ENCODE measurements at places on chromosomes 7 and 10.

DNA sequence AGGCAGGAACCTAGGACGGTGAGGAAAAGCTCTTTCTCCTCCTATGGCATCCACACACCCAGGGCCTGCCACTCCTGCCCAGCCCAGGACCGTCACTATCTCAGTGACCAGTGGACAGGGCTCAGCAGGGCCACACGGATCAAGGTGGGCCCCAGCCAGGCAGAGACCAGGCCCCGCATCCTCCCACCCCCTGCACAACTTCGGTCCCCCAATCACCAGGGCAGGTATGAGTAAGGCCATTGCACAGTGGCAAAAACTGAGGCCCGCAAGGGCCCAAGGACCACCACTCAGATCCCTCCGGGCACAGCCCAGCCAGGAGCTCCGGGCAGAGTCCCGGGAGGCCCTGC lies 30.3 kb downstream of the OAT start:
- no peak for DNase-seq

- DNase-seq: no peak
Measured at GRCh38 chr10:131676046-131676799, 224.6 kb upstream of the PPP2R2D start.

DNA sequence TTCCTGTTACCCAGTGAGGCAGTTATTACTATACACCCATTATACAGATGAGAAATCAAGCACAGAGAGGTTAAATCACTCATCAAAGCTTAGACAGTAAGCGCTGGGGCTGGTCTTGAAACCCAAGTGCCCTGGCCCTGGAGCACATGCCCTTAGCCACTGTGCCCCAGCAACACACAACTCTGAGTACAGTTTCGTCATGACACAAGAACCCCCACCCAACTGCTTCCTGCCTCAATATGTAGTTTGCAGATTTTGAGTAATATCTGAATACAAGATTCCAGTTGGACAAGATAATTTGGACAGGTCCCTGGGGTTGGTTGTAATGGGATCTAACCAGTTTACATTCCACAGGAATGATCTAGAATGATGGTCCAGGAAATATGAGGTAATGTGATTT lies 62.8 kb downstream of the SH3PXD2A start:
- no peak for DNase-seq

GRCh38 chr7:45863715-45864114 lies 9.2 kb downstream of the CCDC201 start:
- DNase-seq: no peak

GRCh38 chr10:91557651-91558111 lies 75.2 kb downstream of the PPP1R3C start:
- DNase-seq: no peak

- DNase-seq: no peak
Measured at GRCh38 chr7:109836016-109836415, 1254.9 kb upstream of the LRRN3 start.

DNA sequence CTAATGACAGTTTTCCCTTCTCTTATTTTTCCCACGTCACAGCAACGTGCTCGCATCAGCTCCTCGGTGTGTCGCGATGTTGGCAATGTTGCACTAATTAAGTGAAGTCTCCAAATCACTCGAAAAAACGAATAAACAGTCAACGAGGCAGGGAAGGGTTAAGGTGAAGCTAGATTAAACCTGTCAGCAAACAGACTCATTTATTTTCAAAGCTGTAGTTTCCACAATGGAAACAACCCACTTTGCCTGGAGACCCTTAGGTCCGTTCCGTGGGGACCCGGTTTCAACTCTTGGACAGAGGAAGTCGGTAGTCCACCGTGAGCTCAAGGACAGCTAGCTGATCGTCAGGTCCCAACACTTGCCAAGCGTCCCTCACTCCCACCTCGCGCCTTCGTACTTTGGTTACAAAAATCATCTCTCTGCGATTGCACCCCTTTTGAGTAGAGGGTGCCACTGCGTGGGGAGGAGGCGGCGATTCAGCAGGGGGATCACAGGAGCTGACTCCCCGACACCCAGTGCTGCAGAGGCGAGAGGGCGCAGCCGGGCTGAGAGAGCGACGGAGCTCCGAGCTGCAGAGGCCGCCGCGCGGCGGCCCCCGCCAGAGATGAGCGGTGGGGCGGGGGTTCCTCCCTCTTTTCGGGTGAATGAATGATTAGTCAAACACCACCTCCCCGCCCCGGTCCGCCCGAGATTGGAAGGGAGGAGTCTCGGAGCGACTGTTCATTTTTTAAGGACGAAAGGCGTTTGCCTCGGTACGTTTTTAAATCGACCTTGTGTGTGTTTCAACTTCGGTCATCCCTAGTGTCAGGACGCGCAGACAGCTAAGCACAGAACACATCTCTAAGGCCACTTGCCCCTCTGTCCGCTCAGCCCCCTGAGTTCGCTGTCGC lies 1.3 kb upstream of the BMPER start:
- peak; percentile 35 for DNase-seq

DNA sequence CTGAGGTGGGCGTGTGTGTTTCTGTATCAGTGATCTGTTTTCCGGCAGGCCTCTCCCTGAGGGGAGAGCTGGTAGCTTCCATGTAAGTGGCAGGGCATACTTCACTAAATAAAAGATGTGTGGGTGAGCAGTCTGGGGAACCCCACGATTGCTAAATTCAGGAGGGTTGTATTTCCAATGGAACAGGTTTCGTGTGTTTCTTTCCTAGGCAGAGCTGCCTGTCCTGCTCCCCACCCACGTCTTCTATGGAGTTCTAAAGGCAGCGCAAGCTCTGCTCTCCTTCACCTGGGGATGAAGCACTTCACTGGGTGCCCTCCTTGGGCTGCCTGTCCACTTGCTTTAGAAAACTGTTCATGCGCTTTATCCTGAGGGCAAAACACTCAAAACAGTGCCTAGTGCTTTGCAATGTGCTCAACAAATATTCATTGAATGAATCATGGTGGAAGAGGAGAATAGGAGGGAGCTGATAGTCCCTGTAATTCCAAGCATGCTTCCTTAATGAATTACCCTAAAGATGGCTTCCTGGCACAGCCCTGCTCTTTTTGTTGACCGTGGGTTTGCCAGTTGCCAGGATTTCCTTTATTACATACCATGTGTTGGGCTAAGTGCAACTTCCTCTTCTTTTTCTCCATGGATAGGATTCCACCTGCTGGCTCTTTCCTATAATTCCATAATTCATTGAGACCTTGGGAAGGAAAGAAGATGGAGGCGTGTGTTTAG lies 50.6 kb upstream of the SRPK2 start:
- DNase-seq: peak; percentile 9

GRCh38 chr7:131250331-131250730 lies 77.3 kb upstream of the MKLN1 start:
- no peak for DNase-seq

- DNase-seq: no peak
Measured at GRCh38 chr10:127610816-127611215, 61.7 kb downstream of the NPS start.

DNA sequence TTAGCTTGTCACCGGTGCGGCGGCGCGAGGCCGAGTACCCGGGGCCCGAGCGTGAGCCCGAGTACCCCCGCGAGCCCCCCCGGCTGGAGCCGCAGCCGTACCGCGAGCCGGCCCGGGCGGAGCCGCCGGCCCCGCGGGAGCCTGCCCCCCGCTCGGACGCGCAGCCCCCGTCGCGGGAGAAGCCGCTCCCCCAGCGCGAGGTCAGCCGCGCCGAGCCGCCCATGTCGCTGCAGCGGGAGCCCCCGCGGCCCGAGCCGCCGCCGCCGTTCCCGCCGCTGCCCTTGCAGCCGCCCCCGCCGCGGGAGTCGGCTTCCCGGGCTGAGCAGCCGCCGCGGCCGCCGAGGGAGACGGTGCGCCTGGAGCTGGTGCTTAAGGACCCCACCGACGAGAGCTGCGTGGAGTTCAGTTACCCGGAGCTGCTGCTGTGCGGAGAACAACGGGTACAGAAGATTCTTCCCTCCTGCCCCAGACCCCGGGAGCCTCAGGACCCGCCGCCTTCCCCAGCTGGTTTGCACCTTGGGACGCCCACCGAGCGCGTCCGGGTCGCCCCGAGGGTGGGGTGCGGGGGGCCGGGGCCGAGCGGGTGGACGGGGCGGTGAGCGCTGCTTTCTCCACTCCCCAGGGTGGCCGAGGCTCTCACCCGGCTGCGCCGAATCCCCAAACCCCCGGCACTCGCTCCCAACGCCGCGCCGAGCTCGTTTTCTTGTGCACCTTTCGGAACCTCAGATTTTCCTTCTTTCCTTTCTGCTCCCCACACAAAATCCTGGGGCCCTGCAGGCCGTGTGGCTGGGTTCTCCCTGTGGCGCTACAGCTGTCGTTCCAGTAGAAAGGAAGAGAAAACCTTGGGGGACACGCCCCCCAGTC lies 708 bp downstream of the UBN2 start:
- DNase-seq: peak; percentile 3

DNA sequence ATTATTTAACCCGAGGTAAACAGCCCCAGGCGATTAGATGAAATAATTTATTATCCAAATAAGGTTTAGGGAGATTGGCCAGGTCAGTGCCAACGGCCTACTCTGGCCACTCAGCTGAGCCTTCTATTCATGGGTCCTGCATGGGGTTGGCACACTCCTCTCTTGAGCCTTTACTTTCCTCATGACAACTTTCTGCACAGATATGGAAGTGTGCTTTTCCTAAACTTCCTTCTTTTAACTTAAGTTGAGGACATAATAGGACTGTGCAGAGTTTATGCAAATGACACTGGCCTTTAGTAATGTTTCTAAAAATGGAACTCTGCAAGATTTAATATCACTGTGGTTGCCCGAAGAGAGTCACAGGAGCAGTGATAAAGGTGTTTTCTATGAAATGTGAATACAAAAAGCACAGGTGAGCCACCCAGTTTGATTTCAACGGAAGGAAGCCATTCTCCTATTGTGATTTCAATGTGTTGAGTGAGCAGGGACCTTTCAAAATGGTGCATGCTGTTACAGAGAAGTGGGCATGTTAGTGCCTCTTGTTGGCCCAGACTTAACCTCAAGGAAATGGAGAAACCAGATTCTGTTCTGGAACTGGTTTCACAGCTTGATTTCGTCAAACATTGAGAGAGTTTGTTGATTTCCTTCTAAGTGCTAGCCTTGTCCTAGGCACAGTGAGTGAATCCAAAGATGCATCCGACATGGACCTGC lies 55.7 kb downstream of the LYZL2 start:
- DNase-seq: no peak

- DNase-seq: no peak
Measured at GRCh38 chr7:146375170-146375569, 258.6 kb downstream of the CNTNAP2 start.
